ENCODE measurements at places on chromosomes 11 and 22.

DNA sequence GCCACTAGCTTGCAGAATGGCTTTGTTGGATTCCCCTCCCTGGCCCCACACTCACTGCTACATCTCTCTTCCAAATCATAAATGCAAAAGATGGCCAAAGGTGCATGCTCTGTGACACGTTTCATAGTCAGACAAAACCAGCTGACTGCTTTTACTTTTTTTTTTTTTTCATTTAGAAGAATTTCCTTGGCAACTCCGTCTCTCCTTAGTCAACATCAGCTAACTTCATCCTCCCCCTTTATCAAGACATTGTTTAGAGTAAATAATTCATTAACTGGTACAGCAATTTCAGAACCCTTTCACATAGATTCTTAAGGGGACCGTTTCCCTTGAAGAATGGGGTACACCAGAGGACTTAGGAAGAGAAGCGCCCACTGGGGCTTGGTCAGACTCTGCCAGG is 16.0 kb downstream of the KCNQ1OT1 start:
- no peak for DNase-seq

GRCh38 chr11:128057786-128058395 is 529.5 kb downstream of the ETS1 start:
- DNase-seq, result no peak

DNA sequence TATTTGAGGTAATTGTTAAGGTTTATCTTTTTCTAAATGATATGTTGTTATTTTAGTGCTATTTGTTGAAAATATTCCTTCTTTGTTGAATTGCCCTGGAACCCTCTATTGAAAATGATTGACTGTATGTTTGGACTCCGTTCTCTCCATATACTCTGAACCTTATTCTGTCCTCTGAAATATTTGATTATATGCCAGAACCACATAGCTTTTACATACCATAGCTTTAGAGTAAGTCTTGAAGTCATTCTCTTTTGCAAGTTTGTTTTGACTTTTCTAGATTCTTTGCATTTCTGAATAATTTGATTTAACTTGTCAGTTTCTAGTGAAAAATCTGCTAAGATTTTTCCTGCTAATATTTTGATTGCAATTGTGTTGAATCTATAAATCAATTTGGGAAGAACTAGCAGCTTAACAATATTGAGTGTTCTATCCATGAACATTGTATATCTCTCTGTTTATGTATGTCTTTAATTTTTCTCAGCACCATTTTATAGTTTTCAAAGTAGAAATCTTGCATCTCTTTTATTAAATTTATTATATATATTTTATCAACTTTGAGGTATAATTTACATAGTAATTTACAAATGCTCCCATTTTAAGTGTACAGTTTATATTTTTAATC is 51.7 kb upstream of the PITPNB start:
- DNase-seq, result no peak

DNA sequence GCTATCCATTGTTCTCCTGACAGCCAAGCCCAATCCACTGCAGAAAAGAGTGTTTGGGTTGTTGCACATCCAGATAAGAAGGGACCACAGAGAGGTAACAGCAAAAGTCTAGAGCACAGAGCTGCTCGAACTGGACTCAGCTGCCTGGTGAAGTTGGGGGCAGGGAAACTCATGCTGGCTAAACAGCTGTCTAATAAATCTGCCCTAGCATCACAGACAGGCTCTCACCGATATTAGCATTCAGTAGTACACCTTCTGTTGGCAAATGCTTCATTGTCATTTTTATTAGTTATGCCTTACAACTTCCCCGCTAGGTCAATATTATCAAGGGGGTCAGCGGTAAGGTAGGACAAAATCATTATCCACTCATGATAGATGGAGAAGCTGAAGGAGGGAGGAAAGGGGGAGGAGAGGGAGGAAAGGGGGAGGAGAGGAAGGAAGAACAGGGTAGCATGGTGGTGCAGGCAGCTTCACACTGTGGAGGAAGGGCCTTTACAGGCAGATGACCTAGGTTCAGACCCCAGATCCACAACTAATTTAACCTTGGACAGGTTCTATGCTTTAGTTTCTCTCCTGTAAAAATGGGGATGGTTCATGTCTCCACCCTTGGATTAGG is 102.7 kb downstream of the LARGE1 start:
- DNase-seq, result no peak

DNA sequence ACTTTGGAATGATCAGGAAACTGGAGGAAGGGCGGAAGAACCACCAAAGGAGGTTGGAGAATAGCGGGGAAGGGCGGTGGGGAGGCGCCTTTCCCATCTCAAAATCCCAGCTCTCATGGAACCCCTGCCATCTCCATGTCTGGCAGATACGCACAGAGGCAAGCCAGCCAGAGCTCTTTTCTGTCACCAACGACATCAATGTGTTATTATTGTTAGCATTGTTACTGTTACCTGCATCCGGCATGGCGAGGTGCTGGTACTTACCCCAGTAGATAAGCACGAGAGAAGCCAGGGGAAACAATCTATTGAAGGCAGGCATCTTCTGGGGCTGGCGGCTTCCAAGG is 969 bp downstream of the SCN3B start:
- no peak for DNase-seq

DNA sequence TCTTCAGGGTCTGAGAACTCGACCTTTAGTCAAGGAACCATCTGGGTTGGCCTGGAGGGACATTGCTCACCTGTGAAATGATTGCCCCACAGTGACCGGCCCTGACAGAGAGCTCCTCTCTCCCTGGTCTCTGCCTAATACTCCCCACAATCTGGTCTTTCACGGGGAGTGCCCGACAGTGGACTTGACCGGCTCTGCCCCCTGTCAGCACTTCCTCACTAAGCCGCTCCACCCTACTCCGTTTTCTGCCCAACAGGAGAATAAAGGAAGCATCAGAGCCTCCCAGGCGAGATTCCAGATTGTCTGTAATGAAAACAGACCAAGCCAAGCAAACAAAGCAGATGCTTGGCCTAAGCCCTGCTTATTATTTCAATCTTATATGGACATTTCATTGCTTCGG is 87.8 kb downstream of the FBXO7 start:
- no peak for DNase-seq

GRCh38 chr11:77201991-77202841 is 74.2 kb downstream of the MYO7A start:
- no peak for DNase-seq

DNA sequence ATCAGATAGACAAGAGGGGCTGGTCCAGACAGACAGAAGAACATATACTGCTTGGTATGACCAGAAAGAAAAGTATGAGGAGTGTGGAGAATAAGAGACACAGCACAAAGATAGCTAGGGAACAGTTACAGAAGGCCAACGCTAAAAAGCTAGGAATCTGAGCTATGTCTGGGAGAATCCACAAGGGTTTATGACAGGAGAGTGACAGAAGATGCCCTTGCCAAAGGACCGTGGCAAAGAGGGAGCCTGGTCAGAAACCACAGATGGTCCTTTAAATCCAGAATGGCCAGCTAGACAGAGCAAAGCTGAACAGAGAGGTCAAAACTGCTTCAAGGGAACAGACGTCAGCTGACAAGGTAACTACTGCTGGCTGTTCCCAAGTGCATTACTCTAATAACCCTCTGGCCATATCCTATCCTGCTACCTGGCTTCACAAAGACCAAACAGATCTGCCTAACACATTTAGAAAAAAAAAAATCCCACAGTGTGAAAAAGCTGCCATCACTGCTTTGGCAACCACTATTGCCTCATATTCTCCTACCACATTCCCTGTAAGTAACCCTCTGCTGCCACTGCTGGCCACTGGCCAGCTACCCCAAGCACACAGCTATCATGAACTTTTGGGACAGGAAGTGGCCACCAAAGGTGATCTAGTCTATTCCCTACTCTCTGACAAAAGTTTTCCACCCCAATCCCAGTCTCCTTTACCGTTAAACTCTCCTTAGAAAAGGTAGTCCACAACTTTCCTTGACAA is 7.3 kb downstream of the SERGEF start:
- DNase-seq, result no peak

GRCh38 chr11:19511413-19512183 is 201.0 kb upstream of the NAV2 start:
- no peak for DNase-seq

DNA sequence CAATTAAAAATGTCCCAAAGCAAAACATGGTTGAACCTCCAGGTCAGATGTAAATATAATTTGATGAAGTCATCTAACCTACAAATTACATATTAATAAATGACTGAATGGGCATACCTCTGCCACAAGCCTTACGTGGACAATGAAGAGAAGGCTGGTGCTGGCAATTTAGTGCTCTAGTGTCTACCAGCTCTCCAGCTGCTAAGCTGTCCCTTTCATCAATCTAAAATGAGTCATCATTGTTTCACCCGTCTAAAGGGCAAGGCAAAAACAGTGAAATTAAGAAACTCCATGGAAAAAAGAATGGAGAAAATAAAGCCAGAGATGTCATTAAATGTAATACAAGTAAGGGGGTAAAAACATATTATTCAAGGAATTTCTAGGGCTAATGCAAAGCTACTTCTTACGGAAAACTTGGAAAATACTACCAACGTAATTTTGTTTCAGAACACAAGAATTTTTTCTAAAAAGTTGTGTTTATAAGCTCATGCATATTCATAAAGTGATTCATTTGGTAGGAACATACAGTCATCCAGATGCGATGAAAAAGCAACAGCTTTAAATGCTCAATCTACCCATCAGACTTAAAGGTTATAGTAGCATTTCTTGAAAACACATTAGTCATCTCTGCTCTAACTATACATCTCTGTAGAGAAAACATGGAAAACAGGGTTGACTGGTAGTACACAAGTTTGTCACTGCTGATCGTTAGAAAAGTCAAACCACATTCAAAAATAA is 71.5 kb downstream of the SIK3 start:
- no peak for DNase-seq

DNA sequence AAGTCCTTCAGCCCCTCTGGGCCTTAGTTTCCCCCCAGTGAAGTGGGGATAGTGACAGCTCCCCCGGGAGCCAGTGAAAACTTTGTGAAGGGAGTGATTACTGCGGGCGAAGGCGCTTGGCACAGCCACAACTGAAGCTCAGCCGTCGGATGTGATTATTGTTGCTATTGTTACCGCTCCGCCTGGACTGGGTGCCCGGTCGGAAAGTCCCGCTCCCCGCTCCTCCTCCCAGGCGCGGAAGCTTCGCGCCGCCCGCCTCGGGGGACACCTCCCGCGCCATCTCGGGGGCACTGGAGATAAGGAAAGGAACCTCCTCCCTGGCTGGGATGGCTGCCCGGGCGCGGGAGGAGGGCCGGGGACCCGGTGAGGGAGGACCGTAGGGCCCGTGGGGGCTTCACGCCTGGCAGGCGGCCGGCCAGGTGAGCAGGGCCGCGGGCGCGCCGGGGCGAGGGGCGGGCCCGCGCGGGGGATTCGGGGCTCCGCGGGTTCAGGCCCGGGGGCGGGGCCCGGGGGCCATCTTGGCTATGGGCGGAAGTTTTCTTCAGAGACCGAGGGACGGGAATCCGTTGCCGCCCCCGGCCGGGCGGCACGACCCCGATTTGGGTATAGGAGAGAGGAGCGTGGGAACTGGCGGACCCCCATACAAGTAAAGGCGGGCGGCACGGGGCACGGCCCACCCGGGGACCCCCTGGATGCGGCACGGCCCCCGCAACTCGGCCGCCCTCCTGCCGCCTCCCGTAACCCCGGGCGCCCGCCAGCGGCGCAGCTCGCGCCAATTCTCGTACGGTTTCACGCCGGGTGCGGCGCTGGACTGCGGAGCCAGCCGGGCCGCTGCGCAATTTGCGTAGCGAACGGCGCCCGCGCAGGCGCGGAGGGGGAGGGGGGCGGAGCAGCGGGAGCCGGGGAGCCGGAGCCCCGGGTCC is at the start of gene GPR137:
GPR137 (plus strand) TSS at position 887 of the 923 bp plus-strand sequence. CDS start 677 bp downstream, outside the sequence.
- DNase-seq, result peak; percentile 90

DNA sequence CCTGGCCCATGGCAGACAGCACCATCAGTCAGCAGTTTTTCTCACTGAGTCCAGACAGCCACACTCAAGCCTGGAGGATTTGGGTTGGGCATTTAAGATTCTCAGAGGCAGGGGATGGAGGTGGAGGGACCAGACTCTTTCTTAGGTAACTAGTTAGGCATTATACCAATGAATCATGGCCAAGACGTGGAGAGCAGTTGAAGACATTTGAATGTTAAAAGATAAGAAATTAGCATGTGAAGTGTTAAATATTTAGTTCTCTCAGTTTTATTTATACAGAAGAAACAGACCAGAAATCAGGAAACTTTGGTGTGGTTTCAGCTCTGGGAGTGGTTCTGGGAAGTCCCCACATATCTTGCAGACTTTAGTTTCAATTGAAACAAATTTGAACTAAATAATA is 9.9 kb downstream of the GTF2H1 start:
- DNase-seq, result no peak

Measured in T-helper 2 cell (primary cell).